Activated CD4-positive, alpha-beta T cell treated with anti-CD3 and anti-CD28 coated beads, Interleukin-2, amount 50 U/mL, for 48 hours (primary cell): ENCODE measurements at places on chromosomes 11 and 22.

GRCh38 chr11:65862191-65862735, 2.0 kb downstream of the MUS81 start:
- DNase-seq, result no peak

DNA sequence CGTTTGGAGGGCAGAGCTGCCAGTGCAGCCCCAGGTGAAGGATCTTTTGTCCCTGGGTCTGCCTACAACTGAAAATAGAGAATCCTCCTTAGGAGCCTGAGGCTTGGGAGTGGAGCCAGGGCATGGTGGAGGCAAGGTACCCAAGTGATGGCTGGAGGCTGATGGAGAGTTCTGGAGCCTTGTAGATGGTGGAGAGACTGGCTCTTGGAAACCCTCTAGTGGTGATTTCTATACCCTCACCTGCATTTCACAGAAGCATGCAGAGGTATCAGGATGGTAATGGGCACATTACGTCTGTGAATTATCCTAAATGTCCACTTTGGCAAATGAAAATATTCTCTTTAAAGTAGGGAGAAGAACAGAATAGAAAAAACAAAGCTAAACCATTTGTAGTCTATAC, 44.4 kb downstream of the INSC start:
- no peak for DNase-seq

- DNase-seq, result no peak
Measured at GRCh38 chr11:96132437-96132836, 208.5 kb upstream of the MTMR2 start.

DNA sequence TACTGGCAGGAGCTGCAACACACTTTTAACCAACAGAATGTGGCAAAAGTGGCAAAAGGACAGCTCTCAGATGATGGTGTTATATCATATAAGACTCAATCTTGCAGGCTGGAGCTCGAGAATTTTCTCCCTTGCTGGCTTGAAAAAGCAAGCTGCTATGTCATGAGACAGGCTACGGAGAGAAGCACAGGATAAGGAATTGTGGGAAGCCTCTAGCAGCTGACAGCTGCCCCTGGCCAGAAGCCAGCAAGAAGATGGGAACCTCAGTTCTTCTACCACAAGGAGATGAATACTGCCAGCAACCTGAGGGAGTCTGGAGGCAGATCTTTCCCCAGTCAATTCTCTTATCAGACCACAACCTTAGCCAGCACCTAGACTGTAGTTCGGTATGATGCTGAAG, 24.6 kb downstream of the FXYD6 start:
- no peak for DNase-seq

- DNase-seq, result no peak
Measured at GRCh38 chr11:9855579-9856287, 191.9 kb downstream of the SWAP70 start.

DNA sequence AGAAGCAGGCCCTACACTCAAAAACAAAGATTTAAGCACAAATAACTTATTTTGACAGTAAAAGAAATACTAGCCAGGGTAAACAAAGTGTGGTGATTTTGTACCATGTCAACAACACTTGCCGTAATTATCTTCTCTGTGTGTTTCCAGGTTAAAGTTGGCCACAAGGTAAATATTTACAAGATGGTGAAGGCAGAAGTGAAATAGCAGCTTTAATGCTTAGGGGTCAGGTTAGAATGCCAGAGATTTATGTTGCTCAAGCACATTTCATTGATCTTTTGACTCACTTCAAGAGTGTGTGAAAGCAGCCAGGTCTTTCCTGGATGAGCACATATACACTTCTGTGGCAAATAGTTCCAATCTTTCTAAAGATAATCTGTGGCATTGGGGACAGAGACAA, 270.2 kb upstream of the LUZP2 start:
- no peak for DNase-seq

- DNase-seq, result no peak
Measured at GRCh38 chr11:119427279-119427678, 4.3 kb upstream of the THY1 start.

DNA sequence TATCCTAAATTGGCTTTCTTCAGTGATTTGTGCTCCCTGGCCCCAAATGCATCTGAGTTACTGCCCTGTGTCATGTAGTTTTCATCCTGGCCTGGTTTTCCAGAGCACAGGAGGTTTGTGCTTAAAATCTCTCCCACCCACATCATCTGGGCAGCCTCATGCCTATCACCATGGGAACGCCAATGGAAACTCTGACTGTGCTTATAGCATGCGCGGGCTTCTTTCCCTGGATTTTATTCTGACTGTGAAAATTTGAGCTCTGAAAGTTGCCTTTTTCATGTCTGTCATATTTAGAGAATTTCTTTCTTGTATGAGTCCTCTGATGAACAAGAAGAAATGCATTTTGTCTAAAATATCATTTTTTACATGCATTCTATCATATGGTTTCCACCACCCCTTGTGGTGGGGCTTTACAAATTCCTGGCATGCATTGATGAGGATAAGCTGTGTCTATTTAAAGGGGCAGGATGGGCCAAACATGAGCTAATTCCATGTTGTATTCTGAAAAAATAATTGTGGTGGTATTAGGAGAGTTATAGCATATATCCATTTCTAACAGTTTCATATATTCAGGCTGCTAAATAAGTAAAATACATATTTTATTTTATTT, 55.1 kb downstream of the IRAG1 start:
- DNase-seq, result no peak
